ENCODE measurements at places on chromosomes 6 and 20.

- no peak for DNase-seq
Measured at GRCh38 chr6:157481189-157481864, 100.3 kb downstream of the ZDHHC14 start.

DNA sequence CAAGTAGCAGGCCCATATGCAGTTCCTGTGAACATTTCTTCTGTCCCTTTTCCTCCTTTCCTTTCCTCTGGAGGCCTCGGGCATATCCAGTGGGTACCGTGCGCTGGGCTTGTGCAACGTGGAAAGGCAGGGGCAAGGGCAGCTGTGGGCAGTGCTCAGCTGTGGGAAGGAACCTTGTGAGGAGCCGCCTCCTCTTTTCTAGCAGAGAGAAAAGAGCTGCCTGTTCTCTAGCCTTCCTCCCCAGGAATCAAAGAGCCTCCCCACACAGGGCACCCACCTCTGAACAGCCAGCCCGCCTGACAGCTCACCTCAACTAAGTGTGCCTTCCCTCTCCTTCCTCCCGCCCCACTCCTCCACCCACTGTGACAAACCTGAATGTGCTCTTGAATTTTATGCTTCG lies 143.3 kb upstream of the HDDC2 start:
- DNase-seq: no peak

GRCh38 chr20:37943501-37944455 lies 40.9 kb downstream of the VSTM2L start:
- no peak for DNase-seq

DNA sequence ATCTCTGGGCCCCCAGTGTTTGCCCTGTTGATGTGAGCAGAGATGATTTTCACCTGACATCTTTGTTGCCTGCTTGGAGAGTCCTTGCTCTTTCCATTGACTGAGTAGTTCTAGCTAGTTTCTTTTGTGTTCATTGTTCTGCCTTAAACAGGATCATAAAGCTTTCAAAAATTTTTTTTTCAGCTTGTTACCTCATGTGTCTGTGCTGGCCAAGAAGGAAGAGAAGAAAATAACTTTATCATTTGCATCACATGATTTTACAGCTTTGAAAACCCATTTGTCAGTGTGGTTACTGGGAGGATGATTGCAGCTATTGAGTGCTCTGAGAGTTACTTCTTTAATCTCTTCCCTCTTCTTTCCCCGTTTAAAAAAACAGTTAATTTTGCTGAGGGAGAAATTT lies 16.0 kb downstream of the FOXO3 start:
- no peak for DNase-seq

- DNase-seq: no peak
Measured at GRCh38 chr6:43911354-43912115, 141.5 kb downstream of the VEGFA start.

- peak; percentile 62 for DNase-seq
Measured at GRCh38 chr6:32194825-32195651, 2.6 kb upstream of the GPSM3 start.

- DNase-seq: peak; percentile 66
Measured at GRCh38 chr6:89952686-89953085, 58.4 kb downstream of the GJA10 start.

DNA sequence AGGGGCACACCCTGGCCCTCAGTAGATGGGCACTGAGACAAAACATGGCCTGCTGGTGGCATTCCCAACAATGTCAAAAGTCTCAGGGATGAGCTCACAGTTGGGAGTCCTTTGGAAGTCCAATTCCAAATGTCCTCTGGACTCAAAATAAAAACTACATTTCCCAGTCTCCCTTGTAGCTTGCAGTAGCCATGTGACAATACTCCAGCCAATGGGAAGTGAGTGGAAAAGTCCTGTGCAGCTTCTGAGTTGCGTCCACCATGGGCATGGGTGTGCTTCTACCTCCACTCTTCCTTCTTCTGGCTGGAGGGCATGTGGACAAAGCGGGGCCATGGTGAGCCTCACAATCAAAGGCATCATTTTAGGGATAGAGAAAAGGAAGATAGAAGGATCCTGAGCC lies 5.8 kb upstream of the ADAM33 start:
- no peak for DNase-seq

DNA sequence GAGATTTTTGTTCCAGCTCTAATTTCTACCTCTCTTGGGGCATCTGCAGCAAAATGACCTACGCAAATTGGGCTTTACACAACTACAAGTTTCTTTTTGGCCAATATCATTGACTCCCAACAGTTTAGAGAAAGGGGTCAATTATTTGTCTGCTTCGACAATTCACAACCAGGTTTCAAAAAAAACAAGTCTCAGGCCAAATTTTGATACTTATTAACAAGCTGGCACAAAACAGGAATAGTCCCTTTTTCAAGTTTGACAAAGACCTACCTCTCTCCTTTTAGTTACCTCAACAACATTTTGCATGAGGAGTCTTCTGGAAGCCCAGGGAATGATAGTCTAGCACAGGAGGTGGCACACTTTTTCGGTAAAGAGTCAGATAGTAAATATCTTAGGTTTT lies 97.9 kb upstream of the TSHZ2 start:
- no peak for DNase-seq

DNA sequence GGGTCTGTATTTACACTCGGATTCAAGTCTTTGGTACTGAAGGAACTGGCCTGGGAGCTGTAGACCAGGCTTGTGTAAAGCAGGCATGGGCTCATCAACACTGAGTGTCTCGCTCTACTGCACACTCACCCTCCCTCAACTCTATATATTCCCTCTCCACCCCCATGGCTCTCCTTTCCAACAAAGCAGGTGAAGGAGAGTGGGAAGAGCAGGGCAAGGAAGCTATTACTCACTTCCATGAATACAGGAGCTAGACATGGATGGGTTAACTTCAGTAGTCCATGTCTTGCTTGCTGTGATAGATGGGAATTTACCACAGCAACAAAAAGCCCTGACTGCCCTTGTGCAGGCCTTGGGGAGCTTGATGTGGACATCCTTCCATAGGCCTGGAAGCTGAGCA lies 20.7 kb upstream of the SLC2A12 start:
- no peak for DNase-seq

- DNase-seq: no peak
Measured at GRCh38 chr6:12482386-12483375, 192.5 kb downstream of the EDN1 start.

DNA sequence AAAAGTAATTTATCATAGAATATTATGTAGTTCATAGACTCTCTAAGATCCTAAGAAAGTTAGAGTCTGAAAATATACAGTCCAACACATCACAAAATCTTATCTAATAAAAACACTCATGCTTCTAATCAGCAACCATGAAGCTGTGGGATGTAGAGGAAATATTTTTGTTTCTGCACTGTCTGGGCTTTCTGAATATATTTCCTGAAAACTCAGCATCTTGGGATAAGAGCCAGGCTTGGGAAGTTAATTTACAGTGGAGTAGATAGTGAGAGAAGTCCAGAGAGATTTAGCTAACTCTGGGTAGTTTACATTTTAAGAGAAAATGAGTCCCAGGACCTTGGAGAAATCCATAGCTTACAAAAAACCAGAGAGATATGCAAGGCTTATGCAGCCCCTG lies 150.4 kb upstream of the BMP5 start:
- DNase-seq: no peak

- DNase-seq: no peak
Measured at GRCh38 chr6:122994256-122994655, 1.8 kb upstream of the CLVS2 start.

- no peak for DNase-seq
Measured at GRCh38 chr6:166926748-166927147, 29.6 kb downstream of the RNASET2 start.

DNA sequence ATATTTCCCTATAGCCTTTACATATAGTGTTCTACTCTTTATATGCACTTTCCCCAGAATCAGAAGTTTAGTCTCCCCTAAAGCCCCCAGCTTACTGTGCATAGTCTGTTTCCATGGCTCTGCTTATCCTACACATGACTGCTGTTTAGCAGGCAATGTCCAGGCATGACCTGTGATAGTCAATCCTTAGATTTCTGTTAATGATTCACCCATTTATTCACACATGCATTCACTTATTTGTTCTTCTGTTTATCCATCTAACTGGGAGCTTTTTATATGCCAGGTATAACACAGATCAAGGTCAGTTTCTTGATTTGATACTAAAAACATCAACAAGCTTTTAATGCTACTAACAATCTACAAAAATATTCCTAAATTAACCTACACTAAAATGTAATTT lies 300.8 kb downstream of the PHF3 start:
- DNase-seq: no peak

GRCh38 chr6:12950976-12951375 lies 234.4 kb downstream of the PHACTR1 start:
- no peak for DNase-seq

GRCh38 chr6:13292774-13293173 lies 35.6 kb downstream of the TBC1D7 start:
- no peak for DNase-seq

DNA sequence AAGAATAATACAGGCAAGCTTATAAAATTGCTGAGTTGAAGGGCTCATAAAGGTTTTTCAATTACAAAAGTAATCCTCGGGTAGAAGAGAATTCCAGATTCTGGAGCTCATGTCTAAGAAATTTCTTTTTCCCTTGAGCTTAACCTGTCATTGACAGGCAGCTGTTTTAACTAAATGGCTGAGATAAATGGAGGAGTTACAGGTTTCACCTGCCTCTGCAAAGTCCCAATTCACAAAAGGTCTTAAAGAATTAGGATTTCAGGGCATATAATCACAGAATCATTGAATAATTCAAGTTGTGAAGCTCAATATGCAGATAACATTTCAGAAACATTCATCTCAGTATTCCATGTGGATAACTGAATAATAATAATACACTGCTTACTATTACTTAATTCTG lies 660.1 kb upstream of the NRSN1 start:
- no peak for DNase-seq

DNA sequence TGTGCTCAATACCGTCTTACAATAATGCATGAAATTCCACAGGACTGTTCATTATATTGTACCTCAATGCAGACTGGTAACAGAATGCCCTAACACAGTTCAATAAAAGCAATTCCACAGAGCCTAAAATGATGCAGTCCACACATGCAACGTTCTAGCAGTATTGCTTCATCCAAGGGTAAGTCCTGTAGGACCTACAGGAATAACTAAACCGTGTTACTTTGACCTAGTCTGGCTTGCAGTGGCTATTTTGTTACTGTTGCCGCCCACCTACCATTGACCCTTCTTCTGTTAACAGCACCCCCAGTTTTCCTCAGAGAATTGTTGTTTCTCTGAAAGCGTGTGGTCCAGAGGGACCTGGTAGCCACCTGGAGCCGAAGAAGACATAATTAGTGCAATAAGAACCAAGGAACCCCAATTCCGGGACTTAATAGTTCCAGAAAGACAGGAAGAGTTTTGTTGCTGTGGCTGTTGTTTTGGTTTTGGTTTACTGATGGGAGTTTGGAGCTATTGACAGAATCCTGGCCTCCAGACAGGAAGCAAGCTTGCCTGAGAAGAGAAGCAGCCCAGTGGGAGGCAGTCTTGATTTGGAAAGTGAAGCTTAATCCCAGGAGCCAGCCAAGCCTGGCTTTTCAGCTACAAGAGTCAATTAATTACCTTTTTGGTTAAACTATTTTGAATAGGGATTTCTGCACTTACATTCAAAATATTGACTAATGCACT lies 91.3 kb downstream of the FRK start:
- no peak for DNase-seq

- DNase-seq: no peak
Measured at GRCh38 chr6:15441981-15442380, 196.1 kb downstream of the JARID2 start.

- DNase-seq: no peak
Measured at GRCh38 chr6:79632580-79632979, 1.5 kb downstream of the SH3BGRL2 start.

DNA sequence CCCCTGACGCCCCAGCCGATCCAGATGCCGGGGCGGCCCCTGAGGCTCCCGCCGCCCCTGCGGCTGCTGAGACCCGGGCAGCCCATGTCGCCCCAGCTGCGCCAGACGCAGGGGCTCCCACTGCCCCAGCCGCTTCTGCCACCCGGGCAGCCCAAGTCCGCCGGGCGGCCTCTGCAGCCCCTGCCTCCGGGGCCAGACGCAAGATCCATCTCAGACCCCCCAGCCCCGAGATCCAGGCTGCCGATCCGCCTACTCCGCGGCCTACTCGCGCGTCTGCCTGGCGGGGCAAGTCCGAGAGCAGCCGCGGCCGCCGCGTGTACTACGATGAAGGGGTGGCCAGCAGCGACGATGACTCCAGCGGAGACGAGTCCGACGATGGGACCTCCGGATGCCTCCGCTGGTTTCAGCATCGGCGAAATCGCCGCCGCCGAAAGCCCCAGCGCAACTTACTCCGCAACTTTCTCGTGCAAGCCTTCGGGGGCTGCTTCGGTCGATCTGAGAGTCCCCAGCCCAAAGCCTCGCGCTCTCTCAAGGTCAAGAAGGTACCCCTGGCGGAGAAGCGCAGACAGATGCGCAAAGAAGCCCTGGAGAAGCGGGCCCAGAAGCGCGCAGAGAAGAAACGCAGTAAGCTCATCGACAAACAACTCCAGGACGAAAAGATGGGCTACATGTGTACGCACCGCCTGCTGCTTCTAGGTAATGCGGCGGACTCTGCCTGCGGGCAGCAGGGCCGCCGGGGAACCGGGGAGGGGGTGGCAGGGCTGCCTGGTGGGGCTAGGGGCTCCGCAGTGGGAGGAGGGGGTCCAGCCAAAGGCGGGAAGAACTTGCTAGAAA lies 2.3 kb downstream of the GNAS start:
- peak; percentile 16 for DNase-seq

GRCh38 chr20:50027611-50028105 lies 44.9 kb downstream of the SNAI1 start:
- no peak for DNase-seq

DNA sequence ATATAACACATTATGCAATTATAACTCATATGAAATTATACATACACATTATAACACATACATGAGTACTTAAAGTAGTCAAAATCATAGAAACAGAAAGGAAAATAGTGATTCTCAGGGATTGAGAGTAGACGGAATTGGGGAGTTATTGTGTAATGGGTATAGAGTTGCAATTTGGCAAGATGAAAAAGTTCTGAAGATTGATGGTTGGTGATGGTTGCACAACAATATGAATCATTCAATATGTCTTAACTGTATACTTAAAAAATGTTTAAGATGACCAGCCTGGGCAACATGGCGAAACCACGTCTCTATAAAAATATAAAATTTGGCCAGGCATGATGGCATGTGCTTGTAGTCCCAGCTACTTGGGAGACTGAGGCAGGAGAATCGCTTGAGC lies 372.7 kb downstream of the CDKAL1 start:
- no peak for DNase-seq

GRCh38 chr6:52511572-52512151 lies 65.2 kb downstream of the TRAM2 start:
- DNase-seq: no peak

- no peak for DNase-seq
Measured at GRCh38 chr6:6438286-6438685, 117.8 kb upstream of the F13A1 start.

GRCh38 chr6:118400098-118400497 lies 148.0 kb upstream of the PLN start:
- no peak for DNase-seq
